ENCODE measurements at places on chromosomes 1 and 21.

GRCh38 chr1:243234978-243235647 is 20.0 kb downstream of the CEP170 start:
- no peak for DNase-seq

DNA sequence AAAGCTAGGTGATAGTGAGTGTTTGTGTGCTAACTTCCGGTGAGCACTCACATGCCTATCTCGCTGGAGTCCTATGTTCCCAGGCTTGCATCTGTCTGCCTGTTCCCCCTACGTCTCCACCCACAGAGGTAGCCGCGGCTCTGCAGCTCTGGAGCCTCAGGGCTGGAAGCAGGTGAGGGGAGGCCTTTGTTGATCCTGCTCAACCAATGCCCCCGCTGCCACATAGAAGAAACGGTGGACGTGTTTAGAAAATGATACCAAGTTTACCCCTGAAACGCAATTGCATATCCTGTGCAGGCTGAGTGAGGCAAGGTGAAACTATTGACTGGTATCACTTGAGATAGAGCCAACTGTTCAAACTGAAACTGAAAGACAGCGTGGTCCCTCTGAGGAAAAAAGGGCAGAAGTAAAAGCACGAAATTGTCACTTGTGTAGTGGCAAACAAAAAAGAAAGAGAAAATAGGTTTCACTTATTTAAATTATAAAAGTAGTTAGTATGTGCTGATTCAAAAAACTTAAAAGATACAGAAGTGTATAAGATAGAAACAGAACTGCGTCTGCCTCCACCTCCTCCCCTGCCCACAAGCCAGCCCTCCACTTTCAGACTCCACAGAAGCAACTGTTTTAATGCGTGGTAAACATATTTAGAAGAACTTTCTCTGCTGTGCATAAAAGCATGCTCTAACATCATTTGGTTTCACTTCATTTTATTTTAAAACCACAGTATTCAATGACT is 38.6 kb upstream of the ETS2 start:
- peak; percentile 41 for DNase-seq

- DNase-seq = no peak
These were observed 393 bp downstream of the ELAPOR1 start for GRCh38 chr1:109114342-109114674.

GRCh38 chr1:155167166-155168104 is 5.7 kb downstream of the KRTCAP2 start:
- DNase-seq = peak; percentile 71

DNA sequence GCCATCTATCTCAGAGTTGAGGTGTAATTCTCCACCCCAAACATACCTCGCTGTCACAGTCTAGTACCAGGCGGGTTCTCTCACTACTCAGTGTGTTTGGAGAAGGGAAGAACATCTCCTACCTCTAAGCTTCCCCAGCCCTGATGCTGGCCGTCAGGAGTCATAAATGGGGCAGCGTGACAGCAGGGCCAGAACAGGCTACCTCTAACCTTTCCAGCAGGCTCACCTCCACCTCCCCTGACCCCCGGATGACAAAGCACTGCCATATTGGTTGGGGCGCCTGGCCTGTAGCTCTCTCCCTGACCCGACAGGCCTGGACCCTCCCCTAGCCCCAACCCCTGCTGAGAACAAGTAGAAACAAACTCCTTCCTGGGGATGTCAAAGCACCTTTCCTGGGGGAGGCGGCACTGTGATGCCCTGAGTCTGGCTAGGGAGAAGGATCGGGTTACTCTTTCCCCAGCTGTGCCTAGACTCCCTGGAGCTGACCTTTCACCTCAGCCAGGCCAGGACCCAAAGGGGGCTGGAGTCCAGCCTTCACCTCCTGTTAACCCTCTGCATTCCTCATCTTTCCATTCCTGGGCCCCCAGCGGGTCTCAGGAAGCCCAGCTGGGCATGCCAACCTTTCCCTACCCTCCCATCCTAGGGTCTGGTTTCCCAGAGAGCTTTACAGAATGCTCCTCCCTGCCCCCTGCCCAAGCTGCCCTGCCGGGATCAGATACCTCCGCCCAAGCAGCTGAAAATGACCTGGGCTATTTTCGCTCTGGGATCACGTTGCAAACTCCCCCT is 34.2 kb downstream of the AHDC1 start:
- no peak for DNase-seq

- no peak for DNase-seq
These were observed 708.1 kb upstream of the ADGRL4 start for GRCh38 chr1:79714664-79715063.

DNA sequence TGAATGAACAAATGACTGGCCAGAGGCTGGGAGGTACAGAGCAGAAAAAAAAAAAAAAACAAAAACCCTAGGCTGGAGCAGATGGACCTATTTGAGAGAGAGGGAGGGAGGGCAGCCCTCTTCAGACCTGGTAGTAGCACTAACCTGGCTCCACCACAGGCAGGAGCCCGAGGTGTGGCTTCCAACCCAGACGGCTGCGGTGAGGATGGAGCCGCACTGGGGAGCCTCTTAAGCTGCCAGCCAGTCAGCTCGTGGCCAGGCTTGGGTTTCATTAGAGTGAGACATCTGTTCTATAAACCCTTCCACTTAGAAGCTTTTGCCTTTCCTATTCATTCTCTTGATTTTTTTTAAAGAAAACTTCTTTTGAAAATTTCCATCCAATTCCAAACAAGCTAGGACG is 16.8 kb downstream of the LGR6 start:
- no peak for DNase-seq

DNA sequence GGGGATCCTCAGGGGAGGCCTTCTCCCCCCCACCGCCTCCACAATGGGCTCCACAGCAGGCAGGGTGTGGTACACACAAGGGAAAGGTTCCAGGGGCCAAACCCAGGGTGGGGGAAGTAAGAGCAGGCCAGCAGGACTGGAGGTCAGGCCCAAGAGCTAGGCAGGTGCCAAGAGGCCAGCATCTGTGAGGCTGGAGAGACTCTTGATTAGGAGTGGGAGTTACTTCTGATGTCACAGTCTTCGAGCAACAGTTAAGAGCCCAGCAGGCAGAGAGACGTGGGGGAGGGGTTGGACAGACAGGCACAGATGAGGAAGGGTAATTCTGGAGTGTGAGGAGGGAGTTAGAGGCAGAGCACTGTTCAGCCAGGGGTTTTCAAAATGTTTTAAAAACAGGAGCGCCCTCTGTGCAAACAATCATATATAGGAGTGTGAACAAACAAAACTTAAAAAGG is 55.8 kb downstream of the SLC9A1 start:
- DNase-seq = no peak

DNA sequence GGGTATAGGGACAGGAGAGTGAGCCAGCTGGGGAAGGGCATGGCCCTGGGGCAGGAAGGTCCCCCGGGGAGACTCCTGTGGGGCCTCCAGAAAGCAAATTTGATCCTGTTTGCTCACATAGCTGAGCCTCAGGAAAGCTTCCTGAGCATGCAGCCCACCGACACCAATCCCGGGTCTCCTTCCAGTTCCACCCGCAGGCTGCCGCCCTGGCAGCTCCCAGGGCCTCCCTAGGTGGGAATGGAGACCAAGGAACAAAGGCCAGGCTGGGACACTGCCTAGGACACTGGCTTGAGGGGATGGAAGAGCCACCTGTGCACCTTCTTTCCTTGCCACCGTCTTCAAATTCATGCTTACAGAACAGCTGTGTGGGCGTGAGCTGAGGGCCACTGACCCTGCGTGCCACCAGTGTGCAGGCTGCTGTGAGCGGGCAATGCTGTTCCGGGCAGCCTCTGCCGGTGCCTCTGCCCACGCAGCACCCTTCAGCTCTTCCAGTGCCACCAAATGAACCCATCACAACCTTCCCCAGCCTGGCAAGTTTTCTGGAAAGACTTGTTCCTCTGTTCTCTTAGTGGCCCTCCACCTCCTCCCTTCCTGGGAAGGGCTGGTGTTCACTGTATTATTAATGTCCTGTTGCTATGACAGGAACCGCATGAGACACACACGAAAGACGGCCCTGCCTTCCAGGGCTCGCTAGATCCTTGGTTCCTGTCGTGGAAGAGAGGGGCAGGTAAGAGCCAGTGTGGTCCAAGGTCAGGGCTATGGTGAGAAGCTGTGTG is 53.6 kb downstream of the ACBD3 start:
- no peak for DNase-seq

DNA sequence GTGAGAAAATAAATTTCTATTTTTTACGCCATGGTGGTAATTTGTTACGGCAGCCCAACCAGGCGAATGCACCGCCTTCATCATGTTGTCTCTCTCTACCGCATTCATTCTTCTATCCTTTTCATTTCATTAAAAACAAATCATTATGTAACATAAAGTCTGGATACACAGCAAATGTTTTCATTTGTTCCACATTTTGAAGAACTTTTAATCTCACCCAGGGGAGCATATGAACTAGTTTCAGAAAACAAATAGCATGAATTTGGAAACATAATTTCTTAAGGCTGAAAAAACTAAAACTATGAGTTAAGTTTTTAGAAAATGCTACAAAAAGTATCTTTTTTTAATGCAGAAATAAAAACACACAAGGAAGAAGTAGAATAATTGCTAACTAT is 11.2 kb upstream of the OR2B11 start:
- DNase-seq = no peak

DNA sequence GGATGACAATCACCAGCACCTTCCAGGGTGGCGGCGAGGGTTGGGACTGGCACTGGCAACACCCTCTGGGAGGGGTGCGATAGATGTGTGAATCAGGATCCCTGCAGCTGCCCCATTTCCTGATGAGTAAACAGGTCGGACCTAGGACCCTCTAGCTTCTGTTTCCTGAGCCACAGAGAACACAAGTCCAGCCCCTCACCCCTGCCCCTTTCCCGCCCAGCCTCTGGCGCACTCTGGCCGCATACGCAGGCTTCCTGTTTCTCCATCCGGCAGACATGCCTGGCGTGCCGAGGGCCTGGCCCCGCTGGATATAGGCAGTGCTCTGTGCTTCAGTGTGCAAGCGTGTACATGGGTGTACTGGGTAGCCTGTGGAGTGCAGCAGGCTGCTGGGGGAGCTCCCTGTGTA is 4.6 kb downstream of the PEAR1 start:
- no peak for DNase-seq

GRCh38 chr1:54380290-54380882 is 25.8 kb downstream of the SSBP3 start:
- peak; percentile 10 for DNase-seq

DNA sequence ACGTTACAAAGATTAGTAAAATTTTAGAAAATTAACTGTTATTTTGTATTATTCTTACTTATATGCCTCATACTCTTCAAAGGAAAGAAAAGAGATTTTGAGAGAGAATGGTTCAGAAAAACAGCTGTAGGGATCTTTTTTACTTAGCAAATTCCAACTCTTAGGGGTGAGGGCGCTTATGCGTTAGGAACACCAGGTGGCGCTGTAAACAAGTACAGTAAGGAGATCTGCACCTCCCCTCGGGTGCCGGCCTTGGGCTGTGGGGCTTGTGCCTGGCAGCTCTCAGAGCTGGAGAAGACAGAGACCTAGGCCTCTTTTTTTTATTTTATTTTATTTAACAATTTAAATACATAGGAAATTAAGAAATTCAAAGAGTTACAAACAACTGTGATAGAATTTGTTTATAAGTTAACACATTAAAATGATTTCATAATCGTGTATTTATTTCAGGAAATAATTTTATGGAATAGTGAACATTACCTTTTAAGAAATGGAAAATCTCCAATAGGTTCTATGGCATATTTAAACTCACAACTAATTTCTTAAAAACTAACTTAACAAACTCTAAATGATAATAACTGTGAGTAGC is 32.6 kb downstream of the UTP25 start:
- peak; percentile 41 for DNase-seq

- no peak for DNase-seq
These were observed 33.6 kb downstream of the PRDM16 start for GRCh38 chr1:3102641-3103040.

DNA sequence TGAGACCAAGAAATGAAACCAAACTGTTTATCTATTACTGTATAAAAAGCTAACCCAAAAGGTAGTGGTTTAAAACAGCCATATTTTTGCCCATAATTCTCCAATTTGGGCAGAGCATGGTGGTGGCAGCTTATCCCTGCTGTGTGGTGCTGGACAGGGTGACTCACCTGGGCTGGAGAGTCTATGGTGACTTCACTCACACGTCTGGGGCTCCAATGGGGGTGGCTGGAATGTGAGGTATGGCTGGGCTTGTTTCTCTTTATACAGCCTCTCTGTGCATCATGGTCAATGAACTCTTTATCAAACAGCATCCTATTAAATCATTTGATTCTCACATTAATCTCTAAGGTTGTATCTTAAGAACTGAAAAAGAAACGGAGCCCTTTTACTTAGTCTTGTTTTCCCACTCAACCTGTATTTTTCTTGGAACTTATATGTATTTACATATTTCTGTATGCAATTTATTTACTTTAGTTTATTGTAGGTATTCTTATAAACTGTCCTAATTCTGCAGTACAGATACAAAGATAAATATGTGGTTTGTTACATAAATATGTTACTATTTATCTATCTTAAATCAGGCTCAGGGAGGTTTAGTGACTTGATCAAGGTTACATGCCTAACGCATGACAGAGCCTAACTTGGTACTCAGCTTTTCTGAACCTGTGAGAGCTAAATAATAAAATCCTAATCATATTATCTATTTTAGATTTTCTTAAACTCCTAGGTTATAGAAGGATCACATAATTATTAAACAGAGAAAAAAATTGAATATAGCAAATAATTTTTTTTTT is 37.5 kb upstream of the WLS start:
- DNase-seq = no peak

DNA sequence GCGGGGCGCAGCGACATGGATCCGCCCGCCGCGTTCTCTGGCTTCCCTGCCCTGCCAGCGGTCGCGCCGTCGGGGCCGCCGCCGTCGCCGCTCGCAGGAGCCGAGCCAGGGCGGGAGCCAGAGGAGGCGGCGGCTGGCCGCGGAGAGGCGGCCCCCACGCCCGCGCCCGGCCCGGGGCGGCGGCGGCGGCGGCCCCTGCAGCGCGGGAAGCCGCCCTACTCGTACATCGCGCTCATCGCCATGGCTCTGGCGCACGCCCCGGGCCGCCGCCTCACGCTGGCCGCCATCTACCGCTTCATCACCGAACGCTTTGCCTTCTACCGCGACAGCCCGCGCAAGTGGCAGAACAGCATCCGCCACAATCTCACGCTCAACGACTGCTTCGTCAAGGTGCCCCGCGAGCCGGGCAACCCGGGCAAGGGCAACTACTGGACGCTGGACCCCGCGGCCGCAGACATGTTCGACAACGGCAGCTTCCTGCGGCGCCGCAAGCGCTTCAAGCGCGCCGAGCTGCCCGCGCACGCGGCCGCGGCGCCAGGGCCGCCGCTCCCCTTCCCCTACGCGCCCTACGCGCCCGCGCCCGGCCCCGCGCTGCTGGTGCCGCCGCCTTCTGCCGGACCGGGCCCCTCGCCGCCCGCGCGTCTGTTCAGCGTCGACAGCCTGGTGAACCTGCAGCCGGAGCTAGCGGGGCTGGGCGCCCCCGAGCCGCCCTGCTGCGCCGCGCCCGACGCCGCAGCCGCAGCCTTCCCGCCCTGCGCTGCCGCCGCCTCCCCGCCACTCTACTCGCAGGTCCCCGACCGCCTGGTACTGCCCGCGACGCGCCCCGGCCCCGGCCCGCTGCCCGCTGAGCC is 459 bp downstream of the FOXE3 start:
- no peak for DNase-seq

Data from activated effector memory CD4-positive, alpha-beta T cell treated with Interleukin-2 at 50 U/mL for 16 hours (primary cell).